Brain (organoid and tissue), 16 donors: ENCODE measurements at places on chromosomes 7 and 10.

DNA sequence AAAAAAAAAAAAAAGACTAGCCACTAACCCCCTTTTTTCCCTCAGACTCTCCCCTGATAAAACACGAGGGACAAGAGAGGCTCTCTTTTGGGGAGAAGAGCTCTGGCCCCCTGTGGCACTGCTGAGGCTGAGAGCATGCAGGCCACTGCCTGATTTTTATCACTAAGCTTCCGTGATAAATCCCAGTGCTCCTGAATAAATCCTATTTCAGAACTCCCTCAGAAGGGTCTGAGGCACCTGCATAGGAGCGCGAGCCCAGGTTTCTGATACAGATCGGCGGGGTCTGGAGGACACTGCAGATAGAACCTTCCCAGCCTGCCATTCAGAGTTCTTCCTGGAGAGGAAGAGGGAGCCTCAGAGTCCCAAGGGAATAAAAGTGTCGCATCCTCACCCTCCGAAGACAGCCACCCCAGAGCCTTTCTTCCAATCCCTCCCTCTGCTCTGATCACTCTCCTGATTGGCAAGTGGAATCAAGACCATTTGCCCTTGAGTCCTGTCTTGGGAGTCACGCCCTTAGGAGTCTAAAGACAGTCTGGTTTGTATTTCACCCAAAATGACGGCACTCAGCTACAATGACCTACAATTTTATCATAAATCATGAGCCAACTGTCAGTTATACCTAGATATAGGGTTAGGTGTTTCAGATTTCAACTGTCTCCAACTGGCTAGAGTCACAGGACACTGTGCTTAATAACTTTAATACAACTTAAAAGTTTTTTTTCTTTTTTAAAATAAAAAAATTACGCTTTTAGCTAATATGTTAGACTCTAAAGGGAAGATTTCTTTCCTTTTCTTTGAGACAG lies 153.5 kb downstream of the RNF216 start:
- no peak for DNase-seq

DNA sequence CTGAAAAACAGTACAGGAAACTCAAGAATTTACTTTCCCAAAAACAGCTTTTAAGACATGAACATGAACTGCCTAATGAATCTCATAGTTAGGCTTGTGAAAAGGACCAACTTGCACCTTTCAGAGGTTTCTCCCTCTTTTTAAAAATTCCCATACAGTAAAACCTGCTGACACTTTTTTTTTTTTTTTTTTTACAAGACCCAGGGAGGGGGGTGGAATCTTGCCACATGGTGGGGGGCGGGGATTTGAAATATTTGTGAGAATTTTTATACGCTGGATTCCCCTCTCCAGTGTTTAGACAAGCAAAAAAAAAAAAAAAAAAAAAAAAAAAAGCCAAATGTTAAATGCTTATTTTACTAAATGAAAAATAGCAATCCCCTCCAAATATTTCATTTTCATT lies 57.4 kb downstream of the HIBADH start:
- DNase-seq, result no peak

GRCh38 chr10:128476368-128476725 lies 350.1 kb upstream of the MKI67 start:
- no peak for DNase-seq

DNA sequence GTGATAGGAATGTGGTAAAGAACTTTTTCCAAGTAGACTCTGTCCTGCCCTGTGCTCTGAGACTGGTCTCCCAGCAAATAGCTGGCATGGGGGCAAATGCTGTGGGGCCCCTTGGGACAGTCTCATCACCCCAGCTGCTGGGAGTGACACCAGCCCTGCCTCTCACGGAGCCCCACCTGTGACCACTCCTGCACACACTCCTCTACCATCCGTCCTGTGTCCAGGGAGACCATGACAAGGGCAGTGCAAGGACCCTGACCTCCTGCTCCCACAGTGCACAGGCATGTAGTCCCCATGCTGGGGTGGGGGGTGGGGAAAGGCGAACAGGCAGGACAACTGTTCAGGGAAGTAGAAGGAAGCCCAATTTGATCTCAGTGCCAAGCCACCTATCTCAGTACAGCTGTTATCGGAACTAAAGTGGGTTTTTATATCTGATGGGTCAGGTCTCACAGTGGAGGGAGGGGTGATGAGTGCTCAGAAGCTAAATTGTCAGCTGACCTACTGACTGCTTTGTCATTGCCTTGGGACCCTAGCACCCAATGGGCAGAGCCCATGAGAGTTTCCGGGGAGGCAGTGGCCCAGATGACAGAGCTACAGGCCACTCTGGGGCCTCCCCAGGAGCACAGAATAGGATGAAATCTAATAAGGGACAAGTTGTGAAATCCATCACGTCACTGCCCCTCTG lies 24.5 kb downstream of the VSTM4 start:
- no peak for DNase-seq

- no peak for DNase-seq
Measured at GRCh38 chr7:116545411-116545993, 20.7 kb downstream of the CAV1 start.

DNA sequence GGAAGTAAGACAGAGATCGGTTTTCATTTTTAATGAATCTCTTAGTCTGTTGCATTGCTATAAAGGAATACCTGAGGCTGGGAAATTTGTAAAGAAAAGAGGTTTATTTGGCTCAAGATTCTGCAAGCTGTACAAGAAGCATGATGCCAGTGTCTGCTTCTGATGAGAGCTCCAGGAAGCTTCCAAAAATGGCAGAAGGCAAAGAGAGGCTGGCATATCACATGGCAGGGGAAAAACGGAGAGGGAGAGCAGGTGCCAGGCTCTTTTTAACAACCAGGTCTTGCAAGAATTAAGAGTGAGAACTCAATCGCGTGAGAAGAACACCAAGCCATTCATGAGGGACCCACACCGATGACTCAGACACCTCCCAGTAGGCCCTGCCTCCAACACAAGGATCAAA lies 125.0 kb upstream of the THSD7A start:
- peak; percentile 86 for DNase-seq

DNA sequence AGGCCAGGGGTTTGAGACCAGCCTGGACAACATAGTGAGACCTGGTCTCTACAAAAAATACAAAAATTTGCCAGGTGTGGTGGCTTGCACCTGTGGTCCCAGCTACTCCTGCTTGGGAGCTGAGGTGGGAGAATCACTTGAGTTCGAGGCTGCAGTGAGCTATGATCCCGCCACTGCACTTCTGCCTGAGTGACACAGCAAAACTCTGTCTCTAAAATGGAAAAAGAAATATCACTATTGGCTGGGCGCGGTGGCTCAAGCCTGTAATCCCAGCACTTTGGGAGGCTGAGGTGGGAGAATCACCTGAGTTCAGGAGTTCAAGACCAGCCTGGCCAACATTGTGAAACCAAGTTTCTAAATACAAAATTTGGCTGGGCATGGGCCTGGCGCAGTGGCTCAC lies 44.9 kb upstream of the RASGEF1A start:
- DNase-seq, result no peak

DNA sequence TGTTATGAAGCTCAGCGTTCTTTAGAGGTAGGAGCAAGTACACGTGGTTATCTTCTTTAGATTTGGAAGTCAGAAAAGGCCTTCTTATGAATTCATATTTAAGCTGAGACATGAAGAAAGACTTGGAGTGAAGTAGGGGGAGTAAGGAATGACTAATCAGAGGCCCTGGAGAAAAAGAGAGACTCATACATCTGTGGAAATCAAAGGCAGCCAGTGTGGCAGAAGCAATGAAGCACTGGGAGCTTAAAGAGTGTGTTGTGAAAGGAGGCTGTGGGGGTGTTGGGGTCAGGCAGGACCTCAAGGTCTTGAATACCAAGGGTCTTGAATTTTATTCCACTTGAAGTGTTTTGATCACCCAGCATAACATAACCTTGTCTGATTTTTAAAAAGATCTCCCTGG lies 35.7 kb upstream of the FGL2 start:
- no peak for DNase-seq
